ENCODE measurements at places on chromosomes 3 and 15.
A peak's percentile ranks its signal among the peaks of the same experiment; 100 is the strongest.

GRCh38 chr3:31465999-31466398, 66.7 kb upstream of the STT3B start:
- DNase-seq = no peak

DNA sequence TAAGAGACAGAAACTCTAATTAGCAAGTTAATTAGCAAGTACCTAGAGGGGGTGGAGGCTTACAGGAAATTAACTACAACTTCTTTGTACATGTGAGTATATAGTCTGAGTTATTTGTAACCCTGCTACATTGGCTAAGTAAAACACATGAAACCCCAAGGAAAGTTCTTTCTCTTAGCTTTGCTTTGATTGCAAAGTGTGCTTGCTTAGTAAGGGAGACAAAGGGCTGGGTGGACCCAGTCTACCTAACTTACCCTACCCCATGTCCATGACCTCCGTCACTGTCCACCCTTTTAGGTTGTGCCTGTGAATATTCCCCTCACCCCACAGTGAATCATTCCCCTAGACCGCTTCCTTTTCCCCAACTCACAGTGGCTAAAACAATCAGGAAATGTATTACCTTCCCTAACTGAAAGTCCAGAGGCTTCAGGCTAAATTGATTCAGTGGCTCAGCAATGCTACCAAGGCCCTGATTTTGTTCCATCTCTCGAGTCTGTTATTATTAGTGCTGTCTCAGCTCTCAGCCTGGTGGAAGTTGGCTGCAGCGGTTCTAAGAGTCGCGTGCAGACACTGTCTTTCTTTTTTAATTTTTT, 31.1 kb upstream of the RYR3 start:
- DNase-seq = no peak

DNA sequence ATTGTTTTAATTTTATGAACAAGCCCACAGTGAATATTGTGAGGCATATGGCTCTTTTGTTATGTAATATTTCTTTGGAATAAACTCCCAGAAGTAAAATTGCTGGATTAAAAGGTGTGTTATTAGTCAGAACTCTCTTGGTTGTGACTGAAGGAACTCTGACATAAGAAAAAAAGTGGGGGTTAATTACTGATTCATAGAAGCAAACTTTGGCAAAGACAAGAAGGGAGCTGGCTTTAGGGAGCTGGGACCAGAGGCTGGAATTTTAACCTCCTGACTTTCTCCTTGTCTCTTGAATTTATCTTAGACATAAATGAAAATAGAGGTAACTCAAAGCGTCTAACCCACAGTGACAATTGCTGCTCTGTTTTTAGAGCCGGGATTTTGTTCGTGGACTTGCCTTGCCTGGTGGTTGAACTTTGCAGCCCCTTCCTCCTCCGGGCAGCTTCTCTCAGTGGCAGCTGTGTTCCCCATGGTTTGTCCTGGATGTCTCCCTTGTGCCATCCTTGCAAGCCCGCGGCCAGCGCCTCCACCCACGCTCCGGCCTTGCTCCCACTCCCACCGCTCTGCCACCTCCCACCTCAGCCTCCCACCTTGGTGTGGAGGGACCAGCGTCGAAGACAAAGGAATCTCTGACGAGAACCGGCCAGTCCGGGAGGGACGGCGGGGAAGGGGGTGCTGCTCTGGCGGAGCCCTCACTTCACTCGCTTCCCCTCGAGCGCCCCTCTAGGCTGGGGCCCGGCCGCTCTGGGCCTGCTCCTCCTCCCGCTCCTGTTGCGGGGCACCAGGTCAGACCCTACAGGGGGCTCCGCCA, 28.0 kb downstream of the ARHGAP31 start:
- no peak for DNase-seq

DNA sequence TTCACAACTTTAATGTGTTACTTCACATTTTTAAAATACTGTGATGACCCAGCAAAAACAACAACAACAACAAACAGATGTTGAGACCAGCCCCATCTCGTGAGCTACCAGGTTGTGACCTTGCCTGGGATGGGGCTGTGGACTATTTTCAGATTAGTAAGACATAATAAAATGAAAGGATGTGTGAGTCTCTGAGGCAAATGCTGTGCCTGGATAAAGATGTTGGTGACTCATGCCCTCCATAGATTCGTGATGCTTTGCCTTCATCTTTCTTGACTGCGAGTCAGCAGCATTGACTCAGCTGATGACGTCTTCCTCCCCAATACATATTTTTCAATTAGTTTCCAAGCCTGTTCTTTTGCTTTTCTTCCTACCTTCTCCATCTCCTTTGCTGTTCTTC, 453.0 kb upstream of the CFAP20DC start:
- DNase-seq = peak; percentile 7

GRCh38 chr3:71384837-71385716, 198.5 kb downstream of the FOXP1 start:
- DNase-seq = no peak

GRCh38 chr3:26472345-26472744, 150.2 kb upstream of the LRRC3B start:
- no peak for DNase-seq

- no peak for DNase-seq
Observed at GRCh38 chr15:23503980-23504379, 56.9 kb upstream of the GOLGA6L2 start.

- no peak for DNase-seq
Observed at GRCh38 chr3:28575100-28575745, 226.6 kb upstream of the AZI2 start.

DNA sequence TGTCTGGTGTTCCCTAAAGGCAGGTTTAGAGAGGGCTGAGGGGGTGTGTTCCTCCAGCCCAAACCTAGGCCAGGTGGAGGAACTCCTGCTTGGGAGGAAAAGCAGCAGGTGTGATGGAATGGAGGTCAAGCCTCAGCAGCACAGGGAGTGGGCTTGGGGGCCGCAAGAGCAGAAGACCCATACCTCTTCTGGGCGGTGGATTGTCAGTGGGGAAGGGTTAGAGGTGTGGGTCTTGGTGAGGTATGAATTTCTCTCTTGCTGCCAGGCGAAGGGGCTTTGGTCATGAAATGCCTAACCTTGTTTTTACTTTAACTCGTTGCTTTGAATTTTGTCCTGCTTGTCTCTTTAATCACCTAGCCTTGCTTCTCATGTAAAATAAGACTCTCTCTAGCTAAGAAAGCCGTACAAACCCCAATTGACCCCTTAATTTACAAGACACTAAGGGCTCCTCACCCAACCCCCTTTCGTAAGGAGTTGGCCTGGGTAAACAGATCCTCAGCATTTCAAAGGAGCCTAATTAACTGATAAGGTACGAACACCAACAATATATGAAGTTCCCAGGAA, 38.9 kb downstream of the DHX30 start:
- no peak for DNase-seq

- no peak for DNase-seq
Observed at GRCh38 chr15:35966781-35967180, 420.8 kb upstream of the DPH6 start.

DNA sequence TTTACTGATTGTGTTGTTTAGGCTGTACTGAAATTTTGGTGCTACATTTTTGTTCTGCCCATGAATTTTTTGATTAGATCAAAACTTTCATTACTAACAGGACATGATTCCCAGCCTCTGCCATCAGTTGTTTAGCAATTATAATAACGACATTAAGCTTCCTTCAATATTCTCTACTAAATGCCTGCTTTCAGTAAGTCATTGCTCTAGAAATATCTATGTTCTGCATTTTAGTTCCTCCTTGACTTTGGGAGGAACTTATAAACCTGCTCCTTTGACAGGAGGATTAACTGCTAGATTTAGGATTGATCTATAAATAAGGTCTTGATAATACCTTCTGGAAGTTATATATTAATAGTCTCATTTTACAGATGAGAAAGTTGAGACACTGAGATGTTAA, 269.1 kb downstream of the RAP2B start:
- no peak for DNase-seq

DNA sequence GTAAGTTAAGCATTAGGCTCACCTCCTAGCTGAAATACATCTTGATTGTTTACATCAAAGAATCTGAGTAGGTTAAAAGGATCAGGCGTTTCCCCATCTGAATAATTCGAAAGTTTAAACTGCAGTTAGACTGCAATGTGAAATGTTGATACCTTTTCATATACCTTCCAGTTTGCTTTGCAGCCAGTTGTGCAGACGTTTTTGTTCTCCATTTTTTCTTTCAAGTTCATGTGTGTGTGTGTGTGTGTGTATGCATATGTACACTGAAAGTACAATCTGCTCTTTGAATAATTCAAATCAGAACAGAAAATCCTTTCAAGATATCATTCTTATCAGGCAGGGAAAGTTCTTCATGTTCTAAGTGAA, 2.9 kb downstream of the ITPR1 start:
- no peak for DNase-seq

DNA sequence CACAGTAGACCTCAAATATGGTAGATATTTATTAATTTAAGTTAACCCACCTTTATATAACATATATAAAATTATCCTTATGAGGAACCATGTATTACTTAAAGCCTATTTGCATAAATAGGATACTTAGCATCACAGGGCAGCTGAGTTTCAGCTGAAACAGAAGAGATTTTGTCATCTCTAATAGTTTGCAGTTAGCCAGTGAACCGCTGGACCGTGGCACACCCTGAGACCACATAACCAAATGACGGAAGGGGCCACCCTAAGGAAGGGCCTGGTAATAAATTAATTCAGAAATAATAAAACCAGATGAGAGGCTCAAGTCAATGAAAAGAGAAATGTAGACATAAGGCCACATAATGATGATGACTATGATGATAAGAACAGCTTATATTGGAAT, 107.7 kb downstream of the MYO5A start:
- DNase-seq = no peak

DNA sequence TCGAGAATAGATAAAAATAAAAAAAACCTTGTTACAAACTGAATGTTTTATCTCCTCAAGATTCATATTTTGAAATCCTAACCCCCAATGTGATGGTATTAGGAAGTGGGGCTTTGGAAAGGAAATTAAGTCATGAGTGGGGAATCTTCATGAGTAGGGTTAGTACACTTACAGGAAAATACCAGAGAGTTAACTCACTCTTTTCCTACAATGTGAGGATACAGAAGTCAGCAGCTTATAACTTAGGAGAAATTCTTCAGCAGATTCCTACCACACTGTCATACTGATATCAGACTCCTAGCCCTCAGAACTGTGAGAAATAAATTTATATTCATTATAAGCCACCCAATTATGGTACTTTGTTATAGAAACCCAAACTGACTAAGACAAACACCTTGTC, 453.1 kb downstream of the GBE1 start:
- no peak for DNase-seq

GRCh38 chr3:116951610-116952009, 242.0 kb downstream of the TUSC7 start:
- no peak for DNase-seq

DNA sequence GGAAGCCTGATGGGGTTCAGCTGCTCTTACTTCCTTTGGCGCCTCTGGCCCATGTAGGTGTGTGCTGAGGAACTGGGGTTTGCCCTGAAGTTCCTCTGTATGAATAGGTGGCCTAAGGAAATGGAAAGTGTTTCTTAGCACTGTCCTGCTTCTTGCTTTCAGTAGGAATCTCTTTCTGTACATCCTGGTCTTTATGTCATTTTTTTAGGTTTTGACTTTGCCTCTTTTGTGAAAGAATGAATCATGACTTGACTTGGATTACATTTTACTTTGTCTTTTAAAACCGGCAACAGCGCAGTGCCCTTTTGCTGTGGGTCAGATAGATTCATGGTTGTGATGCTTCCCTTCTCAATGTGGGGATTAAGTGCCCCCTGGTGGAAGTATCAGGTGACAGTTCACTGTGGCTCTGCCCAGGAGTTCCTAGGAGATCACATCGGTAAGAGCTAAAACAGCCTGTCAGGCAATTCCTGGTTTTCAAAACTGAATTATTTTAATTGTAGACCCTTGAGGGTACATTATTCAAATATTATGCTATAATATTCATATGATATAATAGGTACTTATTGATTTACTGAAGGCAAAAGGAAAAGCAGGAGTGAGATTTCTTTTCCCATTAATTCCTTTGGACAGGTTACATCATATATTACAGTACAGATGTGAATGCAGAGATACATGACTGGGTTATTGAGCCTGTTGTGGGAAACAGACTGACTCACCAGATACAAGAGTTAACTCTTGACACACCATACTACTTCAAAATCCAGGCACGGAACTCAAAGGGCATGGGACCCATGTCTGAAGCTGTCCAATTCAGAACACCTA, 95.4 kb downstream of the HCN4 start:
- DNase-seq = peak; percentile 18

DNA sequence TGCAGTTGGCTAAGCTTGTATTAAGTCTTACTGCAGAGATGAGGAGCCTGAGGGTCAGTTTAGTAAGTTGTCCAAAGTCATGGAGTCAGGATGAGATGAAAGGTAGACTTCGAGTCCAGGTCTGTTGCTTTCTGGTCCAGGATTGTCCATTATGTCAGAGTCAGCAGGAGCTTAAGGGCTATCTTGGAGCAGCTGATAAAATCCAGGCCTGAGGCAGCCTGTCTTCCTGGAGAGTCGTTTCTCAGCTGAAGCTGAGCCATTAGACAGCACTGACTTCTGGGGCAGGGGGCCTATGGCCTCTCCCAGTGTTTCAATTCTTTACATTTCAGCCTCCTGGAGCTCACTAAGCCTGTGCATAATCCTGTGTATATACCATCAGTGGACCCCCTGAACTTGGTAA, 219.5 kb upstream of the GAP43 start:
- DNase-seq = no peak

DNA sequence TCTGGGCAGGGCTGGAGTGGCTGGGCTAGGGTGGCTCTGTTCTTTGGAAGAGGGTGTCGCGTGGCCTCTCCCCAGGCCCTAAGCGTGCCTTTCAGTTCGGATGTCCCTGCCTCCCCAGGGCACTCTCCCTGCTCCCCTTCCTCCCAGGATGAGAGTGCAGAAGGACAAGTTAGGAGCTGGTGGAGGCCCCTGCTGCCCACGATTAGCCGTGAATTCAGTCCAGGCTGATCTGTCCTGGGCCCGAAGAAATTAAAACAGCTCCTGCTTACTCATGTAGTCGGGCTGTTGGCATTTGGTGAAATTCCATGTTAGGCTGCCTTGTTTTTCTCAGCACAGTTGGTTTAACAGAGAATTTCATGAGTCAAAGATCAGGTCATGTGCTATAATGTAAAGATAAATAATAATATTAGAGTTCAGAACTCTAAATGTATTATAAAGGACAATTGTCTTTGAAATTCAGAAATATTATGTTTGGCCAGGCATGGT, 24.5 kb downstream of the NIPA1 start:
- DNase-seq = no peak

DNA sequence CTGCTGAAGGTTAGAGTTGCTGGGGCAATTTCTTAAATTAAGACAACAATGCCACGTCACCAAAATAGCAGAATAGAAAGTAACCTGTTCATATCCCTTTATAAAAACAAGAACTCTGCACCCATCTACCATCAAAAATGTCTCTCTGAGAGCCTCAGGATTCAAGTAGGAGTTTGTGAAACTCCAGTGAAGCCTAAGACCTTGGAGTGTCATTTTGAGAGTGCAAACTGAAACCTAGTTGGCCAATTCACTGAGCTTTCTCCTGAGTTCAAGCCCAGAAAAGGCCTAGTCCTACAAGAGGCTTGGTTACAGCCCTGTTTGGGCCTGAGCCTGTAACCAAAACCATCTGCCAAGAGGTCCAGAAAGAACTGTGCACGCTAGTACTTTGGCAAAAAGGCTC, 335.1 kb downstream of the EFHB start:
- no peak for DNase-seq

Measured in activated T-cell treated with anti-CD3 and anti-CD28 coated beads for 4 hours (primary cell).